ENCODE measurements at places on chromosomes 12 and 14.

DNA sequence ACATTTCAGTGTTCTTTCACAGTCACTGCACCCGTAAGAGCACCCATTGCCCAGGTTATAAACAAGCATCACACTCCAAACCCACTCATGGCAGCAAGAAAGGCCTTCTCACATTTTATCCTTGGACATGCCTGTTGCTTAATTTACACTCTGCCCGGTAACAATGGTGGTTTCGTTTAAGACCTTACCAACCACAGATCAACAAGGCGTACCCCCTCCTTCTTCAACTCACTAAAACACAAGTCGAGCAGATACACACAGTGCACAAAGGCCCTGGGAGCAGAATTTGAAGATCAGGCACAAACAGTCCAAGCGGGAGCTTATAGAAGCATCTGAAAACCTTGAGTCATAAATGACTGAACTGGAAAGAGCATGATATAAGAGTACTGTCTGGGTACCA lies 98.1 kb downstream of the GALC start:
- no peak for DNase-seq

GRCh38 chr14:68911594-68912227 lies 67.4 kb downstream of the ACTN1 start:
- DNase-seq = no peak

GRCh38 chr14:78997811-78998210 lies 827.6 kb downstream of the NRXN3 start:
- DNase-seq = no peak

DNA sequence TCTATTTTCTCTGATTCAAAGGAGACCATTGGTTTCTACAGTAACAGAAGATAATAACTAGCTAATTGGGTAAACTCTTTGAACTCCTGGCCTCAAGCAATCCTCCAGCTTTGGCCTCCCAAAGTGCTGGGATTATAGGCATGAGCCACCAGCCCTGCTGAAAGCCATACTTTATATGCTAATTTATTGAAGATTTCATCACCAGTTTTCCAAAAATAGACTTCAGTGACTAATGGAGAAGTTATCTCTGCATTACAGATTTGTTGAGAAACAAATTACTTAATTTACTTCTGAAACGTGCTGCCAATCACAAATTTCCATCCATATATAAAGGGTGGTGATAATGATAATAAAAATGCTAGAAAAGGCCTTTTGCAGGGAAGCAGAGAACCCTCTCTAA lies 1758.1 kb upstream of the SEL1L start:
- no peak for DNase-seq

GRCh38 chr12:116060764-116061163 lies 216.7 kb downstream of the MED13L start:
- DNase-seq = no peak

- no peak for DNase-seq
These were observed 214.2 kb downstream of the GLT1D1 start for GRCh38 chr12:129067491-129067890.

- no peak for DNase-seq
These were observed 6.0 kb upstream of the IL22 start for GRCh38 chr12:68259318-68259940.

GRCh38 chr14:76194327-76194726 lies 42.6 kb downstream of the GPATCH2L start:
- no peak for DNase-seq

GRCh38 chr12:52480073-52480472 lies 6.5 kb upstream of the KRT6C start:
- DNase-seq = no peak

Measured in NCI-H1436 treated with DMSO at 0.1 percent for 48 hours (cell line).